PC-3 (cell line): ENCODE measurements at places on chromosomes 2 and 18. TPM values are rescaled to one million over a fixed set of nuclear protein-coding genes. Genes with fewer than 3 reads are reported as not detected.

The MYO1B gene
- 88.0 and 93.0 TPM in 2 replicates for total RNA-seq

The ALPI gene
- total RNA-seq = not detected in 2 replicates

GRCh38 chr2:150133623-150134022, 353.8 kb downstream of the RND3 start:
- DNase-seq = peak; percentile 97

DNA sequence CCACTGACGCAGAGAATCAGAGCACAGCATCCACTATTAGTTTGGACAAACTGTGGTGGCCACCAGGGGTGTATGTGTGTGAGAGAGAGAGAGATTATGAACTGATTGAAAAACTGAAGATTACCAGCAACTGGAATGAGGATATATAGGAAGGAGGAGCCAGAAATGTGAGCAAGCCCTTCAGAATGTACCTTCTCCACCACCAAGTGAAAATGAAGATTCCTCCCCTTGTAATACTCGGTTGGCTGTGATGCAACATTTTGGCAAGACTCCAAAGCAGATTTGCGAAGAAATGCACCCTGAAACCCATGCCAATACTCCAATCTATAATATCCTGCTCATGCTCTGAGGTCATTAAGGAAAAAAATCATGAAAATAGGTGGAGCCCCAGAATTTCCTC, 121.2 kb upstream of the SLC35G4 start:
- DNase-seq = no peak

DNA sequence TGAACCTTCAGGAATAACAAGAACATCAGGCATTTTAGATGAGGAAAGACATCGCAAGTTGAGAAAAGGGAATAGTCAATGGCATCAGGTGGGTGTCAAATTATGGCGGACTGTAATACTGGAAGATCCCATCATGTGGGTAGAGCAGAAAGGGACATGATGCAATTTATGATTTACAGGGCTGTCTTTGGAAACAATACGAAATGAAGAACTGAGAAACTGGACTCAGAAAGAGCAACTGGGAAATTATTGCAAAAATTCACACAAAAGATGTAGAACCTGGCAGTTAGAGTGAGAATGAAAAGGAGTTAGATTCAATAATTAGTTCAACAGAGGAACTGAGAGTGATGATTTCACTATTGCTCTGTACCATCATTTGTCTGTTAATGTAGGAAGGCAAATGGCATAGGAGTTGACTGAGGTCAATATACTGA, 1635.0 kb upstream of the ACVR2A start:
- DNase-seq = no peak

DNA sequence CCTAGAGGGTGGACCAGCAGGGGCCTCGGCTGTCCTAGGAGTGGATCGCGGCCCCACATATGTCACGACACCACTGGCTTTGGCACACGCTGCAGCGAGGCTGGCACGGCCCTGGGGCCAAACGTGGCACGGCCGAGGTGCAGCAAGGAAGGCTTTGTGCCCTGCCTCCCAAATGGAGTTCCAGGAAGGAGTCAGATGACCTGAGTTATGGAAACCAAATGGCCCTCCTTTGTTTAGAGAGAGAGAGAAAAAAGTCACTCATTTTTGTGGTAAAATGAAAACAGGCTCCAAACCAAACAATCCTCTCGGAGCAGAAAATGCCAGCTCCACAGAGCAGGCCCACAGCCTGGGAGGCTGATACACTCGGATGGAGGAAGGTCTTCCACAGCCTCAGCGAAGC, 105.6 kb downstream of the ANTXR1 start:
- no peak for DNase-seq

- no peak for DNase-seq
These were observed 244.9 kb upstream of the PXDN start for GRCh38 chr2:1989216-1989615.
